ENCODE measurements at places on chromosomes 4 and X.

GRCh38 chrX:19955306-19955705 is 35.6 kb downstream of the BCLAF3 start:
- DNase-seq = no peak

- no peak for DNase-seq
These were observed 20.1 kb upstream of the ADRA2C start for GRCh38 chr4:3745886-3746656.

- DNase-seq = no peak
These were observed 76.7 kb downstream of the TAB3 start for GRCh38 chrX:30812326-30812725.

DNA sequence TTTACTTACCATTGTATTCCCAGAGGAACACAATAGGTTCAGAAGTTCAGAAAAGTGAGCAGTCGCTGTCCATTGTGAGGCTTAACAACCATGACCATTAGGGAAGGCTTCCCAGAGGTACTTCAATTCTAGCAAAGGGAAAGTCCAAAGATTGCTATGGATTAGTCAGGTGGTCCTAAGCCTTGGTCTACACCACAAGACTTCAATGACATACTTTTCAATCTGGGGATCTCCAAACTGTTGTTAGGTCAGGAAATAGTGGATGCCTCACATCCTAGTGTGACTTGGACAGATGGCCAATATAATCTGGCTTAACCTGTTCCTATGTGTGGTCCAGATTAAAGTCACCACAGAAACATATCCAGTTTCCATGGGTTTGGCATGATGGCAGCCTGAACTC is 118.0 kb downstream of the SPCS3 start:
- no peak for DNase-seq

DNA sequence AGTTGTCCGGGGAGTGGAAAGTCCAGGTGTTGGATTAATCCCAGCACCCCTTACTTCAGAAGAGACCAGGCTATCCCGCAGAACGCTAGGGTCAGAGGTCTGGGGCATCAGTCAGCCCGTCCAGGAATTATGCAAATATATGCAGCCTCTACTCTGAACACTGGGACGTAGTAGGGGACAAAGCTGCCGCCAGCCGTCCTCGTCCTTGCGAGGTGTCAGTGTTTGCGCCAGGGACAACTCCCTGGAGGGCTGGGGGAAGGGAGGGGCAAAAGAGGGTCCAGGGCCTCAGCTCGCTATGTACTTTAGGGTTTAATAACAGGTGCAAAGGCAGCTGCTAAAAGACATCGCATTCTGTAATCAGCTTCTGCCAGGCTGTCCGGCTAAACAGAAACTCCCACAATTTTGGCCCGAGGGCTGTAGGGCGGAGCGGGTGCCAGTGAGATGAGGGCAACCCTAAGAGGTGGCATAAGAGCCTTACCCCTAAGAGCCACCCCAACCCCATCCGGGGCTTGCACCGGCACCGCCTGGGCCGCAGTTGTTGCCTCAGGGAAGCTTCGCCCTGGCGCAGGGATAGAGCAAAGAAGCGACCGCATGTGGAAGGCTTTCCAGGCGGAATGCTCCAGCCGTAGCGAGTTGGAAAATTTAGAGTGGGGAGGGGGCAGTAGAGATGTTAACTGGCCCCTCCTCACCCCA is 8.4 kb downstream of the HAND2 start:
- no peak for DNase-seq

GRCh38 chr4:16790508-16790907 is 107.9 kb downstream of the LDB2 start:
- no peak for DNase-seq

- no peak for DNase-seq
These were observed 71.9 kb downstream of the RBM47 start for GRCh38 chr4:40557736-40558135.

GRCh38 chr4:150155391-150155790 is 77.1 kb downstream of the DCLK2 start:
- no peak for DNase-seq

- DNase-seq = peak; percentile 20
These were observed 84.1 kb downstream of the NHS start for GRCh38 chrX:17459008-17459611.

GRCh38 chrX:36867143-36867542 is 141.0 kb upstream of the FAM47C start:
- peak; percentile 0 for DNase-seq

GRCh38 chr4:177301126-177301639 is 8.5 kb upstream of the NEIL3 start:
- DNase-seq = no peak

DNA sequence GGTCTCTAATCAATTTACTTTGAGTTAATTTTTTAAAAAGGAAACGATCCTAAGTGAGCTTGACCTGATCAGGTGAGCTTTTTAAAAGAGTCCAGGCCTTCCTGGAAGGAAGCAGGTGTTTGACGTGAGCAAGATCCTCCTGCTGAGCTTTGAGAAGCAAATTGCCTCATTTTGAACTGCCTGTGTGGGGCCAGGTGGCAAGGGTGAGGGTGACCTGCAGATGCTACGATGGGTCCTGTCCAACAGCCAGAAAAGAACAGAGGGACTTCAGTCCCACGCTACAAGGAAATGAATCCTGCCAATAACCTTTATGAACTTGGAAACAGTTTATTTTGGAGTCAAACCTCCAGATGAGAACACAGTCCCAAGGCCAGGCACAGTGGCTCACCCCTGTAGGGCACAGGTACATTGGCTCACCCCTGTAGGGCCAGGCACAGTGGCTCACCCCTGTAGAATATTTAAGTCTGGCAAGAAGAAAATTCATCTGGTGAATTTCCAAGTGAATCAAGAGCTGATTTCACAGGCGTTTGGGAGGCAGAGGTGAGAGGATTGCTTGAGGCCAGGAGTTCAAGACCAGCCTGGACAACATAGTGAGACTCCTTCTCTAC is 58.1 kb downstream of the CASP3 start:
- DNase-seq = no peak

GRCh38 chrX:115533485-115533884 is 27.5 kb upstream of the PLS3 start:
- no peak for DNase-seq

- no peak for DNase-seq
These were observed 3.1 kb upstream of the NR3C2 start for GRCh38 chr4:148445071-148445859.
